ENCODE measurements at places on chromosomes 12 and 14.

DNA sequence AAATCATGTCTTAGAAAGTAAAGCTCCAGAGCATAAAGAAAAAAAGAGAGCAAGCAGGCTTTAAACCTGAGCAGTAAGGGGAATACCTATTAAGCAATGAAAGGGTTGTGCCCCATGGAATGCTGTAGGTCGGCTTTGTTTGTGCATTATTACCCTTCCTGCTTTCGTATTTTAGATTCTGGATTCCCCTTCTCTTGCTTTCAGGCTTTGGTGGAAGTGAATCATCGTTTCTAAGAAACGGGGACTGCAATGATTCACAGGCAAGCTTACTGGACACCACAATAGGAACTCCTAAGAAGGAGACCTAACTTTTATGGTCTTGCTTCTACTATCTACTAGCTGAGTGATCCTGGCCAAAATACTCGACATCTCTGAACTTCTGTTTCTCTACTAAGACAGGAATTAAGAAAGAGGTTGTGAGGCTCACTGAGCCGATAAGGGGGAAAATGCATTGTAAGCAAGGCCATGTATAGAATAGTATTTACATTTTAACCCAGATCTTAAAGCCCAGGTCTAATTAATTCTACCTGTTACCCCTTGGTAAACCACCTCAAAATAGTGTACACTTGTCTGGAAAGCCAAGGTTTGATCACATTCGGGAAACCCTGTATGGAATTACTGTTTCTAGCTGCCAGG is 1.2 kb upstream of the BMAL2 start:
- peak; percentile 4 for DNase-seq

DNA sequence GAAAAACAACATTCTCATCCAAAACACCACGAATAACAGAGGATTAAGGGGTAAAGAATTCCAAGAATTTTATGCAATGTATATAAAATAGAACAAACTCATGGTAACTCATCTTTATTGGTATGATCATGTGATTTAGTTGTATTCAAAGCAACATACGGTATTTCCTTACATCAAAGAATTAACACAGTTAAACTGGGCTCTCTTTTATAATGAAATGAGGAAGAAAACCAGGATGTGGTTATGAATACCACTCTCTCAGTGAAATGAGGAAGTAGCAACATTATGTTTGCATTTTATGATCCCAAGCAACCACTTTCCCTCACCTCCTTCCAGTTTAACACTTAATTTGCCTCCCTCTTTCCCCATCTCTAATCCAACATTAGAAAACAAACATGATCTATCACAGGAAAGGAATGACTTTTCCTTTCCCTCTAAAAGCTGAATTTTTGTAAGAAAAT is 22.9 kb downstream of the SPTLC2 start:
- peak; percentile 91 for DNase-seq

GRCh38 chr12:108526482-108527165 is 11.5 kb downstream of the FICD start:
- no peak for DNase-seq

DNA sequence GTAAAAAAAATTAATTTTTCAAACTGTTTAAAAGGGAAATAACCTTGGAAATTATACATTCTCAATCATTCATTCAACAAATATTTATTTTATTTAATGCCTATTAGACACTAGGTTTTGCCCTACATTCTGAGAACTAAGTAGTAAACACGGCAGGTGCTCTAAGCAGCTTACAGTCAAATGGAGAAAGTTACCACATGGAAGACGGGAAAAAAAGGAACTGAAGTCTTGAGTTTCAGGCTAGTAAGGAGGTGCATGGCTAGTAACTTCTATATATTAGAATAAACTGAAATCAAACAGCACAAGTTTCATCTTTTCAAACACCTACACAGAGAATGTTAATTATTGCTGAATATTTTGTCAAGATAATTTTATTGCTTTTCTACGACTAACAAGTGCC is 52.9 kb downstream of the C12orf42 start:
- no peak for DNase-seq

DNA sequence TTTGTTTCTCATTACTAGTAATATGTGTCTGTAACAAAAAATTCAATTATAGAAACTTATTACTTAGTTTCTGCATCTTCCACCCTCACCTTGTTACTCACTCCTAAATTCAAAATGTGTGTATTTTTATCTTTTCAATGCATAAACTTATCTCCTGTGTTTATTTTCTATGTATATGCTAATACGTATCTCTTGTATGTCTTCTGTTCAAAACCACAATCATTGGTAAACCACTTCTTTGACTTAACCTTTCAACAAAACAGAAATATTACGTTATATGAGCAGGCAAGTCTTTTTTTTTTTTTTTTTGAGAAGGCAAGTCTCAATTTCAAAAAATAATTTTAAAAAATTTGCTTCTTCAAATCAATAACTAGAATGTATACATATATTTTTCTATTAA is 39.2 kb upstream of the RPH3A start:
- no peak for DNase-seq

GRCh38 chr12:92550254-92550653 is 152.5 kb upstream of the PLEKHG7 start:
- no peak for DNase-seq

- DNase-seq = no peak
Observed at GRCh38 chr12:59500915-59501314, 94.9 kb upstream of the SLC16A7 start.

GRCh38 chr12:30926243-30927221 is at the start of gene TSPAN11:
TSS of gene TSPAN11 (plus strand) at chr12:30926748. CDS start at chr12:30953992, 27,244 bp downstream.
- DNase-seq = no peak

DNA sequence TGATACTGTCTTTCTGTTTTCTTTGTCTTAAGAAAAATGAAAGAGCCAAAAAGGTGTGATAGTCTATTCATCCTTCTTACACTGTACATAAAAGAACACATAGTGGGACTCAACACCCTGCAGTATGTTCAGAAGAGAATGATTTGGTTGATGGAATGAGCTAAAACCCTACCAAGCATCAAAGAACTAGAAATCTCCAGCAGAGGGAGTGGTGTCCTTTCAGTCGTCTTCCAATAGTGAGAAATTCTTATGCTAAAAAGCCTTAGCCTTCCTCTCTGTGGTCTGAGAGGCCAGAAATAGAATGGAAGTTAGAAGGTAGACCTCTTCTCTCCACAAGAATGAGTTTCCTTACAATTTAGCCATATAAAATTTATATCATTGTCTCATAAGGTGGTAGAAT is 393.4 kb upstream of the SEL1L start:
- no peak for DNase-seq

DNA sequence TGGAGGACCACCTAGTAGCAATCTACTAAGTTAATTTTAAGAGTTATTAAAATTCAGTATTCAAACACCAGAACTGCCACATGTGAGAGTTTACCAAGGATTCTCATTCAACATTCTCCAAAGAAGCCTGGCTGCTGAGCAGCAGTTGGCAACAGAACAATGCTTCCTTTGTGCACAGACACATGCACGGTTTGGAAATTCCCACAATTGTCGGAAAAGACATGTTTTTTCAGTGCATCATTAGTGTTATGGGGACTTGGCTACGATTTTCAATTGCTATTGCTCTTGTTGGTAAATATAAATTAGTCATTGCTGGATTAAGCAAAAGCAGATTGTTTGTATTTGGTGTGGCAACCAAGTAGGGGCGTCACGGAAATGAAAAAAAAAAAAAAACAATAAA is 22.2 kb downstream of the ST8SIA1 start:
- no peak for DNase-seq

DNA sequence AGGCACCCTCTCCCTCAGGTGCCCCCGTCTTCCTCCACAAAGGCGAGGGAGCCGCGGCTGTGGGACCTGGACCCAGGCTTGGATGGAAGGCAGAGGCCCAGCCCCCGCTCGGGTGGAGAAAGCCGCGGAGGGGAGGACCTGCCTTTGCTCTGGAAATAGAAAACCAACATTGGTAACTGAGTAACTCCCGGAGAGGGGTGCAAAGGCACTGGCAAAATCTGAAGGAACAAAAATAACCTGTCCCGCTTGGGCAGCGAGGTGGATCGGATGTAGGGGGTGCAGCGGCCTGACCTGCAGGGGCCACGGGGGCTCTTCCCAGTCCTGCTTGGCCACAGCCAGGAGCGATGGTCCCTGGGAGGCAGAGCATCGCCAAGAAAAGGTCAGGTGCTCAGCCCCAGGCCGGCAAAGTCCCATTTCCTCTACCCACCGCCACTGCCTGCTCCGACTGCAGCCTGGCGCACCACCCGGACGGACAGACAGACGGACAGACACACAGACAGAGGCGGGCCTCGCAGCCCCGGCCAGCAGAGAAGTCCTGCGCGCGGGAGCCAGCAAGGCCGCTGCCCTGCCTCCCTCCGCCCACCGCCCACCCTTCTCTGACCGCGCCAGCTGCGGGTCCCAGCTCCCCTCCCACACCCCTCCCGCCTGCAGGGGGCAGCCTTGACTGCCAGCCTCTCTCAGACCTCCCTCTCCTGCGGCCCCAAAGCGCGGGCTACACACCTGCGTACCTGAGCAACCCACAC is 21.4 kb upstream of the TMEM106C start:
- no peak for DNase-seq

GRCh38 chr14:31292937-31293616 is 85.5 kb upstream of the HECTD1 start:
- no peak for DNase-seq

DNA sequence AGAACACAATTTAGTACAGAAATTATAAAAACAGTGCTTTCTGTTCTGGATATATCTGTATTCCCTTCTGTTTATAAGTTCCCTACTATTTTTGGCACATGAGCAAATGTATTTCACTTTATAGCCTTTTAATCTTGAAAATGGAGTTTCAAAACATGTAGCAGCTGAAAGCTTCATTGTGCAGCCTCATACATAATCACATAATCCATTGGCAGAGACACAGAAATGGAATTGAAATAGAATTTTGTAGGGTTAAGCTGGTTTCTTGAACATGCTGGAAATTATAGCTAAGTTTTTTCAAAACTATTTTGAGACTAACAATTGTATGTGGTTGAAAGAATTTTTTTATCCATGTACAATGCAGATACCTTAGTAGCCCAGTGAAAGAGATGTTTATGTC is 614.3 kb upstream of the MDGA2 start:
- DNase-seq = no peak

- no peak for DNase-seq
Observed at GRCh38 chr14:53532853-53533252, 379.7 kb upstream of the DDHD1 start.

DNA sequence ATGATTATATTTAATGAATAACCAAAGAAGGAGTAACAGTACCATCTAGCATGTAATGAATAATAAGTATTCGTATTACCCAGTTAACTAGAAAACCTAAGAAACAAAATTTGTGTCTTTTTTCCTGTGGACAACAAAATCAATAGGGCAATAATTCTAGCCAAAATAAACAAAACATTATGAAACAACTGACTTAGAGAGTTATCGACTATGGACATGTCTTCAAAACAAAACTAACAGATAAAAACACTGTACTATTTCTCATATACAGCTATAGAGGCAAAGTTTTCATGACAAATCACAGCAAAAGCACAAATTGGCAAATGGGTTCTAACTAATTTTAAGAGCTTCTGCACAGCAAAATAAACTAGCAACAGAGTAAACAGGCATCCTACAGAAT is 224.1 kb downstream of the ALX1 start:
- DNase-seq = no peak

DNA sequence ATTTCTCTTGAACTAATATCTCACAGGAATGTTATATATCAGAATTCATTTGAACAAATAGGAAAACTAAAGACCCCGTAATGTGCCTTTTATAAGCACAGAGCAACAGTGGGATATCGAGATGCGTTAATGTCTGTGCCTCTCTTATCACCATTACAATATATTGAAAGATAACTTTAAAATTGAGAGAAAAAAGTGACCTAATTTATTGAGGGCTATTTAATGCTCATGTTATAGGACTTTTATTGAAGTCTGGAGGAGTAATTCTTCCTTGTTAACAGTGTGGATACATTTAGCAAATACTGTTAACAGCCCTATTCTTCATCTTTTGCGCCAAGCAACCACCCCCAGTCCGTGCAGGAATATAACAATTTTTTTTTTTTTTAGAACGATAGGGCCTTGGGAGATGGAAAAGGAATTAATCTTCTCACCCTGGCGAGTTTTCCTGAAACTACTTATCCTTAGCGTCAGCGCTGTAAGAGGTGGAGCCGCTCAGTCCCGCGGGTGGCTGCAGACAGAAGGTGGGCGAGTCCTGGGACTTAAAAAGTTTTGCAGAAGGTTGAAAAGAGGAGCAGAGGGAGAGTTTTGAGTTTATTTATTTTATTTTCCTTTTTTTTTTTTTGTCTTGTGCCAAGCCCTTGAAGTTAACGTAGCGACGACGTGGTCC is 11.0 kb downstream of the FOXG1 start:
- no peak for DNase-seq

DNA sequence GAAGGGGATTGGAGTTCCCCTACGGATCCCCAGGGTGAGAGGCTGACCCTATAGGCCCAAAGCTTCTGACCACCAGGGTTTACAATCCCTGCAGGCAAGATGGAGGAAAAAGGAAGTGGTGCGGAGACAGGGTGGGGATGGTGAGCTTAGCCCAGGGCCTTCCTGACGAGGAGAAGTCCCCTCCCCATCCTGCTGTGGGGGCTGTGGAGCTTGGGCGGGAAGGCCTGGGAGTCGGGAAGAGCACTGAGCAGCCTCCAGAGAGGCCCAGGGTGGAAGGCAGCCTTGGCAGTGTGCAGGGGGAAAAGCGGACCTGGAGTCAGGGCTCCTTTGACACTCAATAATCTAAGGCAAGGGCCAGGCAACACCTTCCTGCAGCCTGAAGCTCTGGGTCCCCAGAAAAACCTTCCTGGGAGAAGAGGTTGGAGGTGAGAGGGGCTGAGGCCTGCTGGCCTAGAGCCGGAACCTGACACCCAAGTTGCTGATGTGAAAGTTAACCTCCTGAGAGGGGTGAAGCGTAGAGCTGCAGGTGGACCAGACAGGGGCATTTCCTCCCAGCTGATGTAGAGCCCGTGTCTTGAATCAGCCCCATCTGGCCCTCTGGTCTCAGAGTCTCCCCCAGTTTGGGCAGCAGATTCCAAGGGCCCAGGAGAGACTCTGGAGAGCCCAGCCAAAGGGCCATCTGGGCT is 6.0 kb downstream of the HDAC7 start:
- DNase-seq = no peak

GRCh38 chr14:83133981-83134645 is 1600.5 kb upstream of the SEL1L start:
- DNase-seq = peak; percentile 12

DNA sequence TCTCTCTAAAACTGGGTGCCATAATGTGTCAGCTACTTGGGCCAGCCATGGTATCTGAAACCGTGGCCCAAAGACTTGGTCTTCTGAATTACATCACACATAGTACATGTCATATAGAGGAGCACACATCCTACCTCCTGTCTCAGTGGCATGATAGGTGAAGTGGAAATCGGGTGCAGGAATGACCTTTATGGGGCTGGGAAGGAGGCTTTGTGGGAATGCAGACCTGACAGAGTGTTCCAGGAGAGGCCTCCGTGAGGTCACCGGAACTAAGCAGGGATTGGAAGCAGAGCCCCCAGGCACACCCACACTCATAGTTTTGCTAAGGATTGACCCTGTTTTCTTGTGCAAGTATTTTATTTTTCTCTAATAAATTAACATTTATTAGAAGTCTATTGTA is 82.6 kb downstream of the NTF3 start:
- DNase-seq = no peak
